Activated B cell treated with CpG ODN at 0.5 μM for 24 hours (primary cell): ENCODE measurements at places on chromosomes 16 and 17.

DNA sequence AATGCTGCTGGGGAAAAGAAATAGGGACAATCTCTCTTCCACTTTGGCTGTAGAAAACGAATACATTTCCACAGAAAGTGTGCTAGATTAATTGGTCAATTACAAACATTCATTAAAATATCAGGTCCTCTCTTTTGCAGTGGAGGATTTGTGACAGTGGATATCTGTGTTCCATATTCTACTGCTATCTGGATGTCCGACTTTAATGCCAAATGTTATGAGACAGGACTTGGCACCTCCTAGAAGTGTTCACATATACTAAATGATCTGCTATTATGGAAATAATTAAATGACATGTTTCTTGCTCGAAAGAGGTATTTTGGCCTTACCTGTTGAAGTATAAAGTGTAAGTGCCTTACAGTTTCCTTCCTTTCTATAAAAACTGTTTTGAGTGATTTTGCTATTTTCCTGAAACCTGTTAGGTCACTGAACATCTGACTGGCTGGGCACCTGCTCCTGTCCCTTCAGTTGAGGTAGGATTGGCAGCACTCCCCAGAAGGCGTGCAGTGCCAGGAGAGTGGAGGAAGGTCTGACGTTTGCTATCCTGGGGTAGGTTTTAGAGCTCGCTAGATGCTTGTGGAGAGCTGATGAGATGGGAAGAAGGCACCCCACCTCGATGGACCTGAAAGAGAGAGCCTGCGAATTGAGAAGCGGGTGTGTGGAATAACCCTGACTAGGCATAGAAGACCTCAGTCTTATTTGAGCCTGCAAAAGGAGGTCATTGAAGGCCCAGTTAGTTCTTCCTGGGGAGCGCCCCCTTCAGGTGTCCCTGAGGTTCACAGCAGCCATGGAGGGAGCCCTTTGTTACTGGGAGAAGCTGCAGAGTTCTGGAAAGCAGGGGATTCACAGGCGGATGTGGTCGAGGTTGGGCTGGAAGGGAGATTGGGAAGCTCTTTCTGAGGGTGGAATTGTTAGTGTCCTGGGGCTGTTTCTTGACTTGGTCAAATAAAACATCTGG is 159.4 kb upstream of the ZNF267 start:
- no peak for DNase-seq

DNA sequence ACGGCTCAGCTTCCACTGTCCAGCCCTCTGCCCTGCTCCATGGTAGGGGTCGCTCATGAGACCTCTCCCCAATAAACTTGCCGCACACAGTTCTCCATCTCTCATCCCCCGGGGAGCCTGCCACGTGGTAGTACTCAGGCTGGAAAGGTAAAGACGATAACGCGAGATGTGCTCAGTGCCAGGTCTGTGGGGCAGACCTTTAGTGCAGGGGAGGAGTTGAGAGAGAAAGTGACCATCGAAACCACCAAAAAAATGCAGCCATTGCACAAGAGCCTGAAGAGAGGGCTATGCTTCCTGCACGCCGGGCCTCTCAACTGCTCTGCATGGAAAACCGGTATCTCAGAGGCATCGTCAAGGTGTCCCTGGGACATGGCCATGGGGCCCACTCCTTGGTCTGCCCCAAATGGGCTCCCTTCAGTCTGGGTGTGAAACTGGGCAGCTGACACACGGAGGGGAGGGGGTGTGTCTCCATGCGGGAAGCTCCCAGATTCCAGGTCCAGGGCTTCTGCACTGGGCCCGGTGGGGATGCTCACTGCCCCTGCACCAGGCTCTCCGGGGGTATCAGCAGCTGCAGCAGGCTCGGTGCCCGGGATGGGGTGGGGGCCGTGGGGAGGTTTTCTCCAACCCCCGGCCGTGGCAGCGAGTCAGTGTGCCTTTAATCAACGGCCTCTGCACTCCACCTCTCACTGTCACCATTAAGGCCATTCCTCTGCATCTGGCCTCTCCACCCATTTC is 4.7 kb upstream of the AANAT start:
- DNase-seq, result no peak

GRCh38 chr16:35186045-35186759 is 1726.8 kb downstream of the TP53TG3F start:
- DNase-seq, result no peak

DNA sequence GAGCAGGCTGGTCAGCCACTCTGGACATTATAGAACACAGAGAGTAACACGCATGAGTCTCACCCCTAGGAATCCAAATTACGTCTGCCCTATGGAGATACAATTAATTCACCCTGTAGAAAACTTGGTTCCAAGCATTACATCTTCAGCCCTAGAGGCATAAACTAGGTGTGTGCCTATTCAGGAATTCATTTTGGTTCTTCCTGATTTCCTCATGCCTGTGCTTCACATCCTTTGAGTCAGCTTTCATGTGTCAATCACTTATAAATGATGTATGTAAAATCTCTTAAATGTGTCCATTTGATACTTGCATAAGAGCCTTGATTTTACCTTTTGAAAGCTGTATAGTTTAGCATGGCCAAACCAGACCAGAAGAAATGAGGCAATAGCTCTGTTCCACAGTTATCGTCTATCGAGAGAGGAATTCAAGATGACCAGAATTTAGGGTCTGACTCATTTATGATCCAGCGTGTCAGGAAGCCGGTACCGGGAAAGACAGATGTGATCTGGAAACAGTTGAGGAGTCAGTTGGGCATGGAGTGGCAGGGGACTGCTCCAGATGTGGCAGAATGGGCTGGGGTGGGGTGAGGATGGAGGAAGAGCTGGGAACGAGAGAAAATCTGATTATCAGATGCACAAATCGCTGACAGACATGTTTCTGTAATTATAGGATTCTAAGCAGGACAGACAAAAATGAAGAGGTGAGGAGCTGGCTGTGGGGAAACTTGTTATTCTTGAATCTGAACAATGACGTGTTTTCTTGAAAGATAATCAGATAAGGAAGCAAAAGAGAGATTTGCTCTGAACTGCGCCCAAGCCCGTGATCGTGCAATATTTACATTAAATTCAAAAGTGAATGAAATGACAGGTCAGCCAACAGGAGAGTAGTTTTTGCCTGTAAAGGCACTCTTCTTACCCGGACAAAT is 76.7 kb downstream of the C16orf95 start:
- no peak for DNase-seq
